ENCODE measurements at places on chromosomes 11 and 22.

DNA sequence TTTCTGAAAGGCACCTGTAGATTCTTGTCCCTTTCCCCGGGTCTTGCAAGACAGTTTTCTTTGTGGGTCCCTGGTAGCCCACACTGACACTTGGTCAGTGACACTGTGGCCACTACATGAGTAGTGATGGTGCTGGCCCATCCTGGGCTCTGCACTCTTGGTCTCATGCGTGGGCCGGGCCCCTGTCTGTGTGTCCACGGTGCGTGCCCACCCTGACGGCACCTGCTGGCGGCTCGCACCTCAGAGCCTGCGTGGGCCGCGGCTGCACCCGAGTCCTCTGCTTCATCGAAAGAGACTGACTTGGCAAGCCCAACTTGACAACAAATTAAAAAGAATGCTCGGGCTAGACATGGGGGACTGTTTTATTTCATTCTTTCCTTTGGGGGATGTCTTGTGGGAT is 37.5 kb downstream of the ADAMTS15 start:
- no peak for DNase-seq

- peak; percentile 25 for DNase-seq
Measured at GRCh38 chr22:19448076-19448607, 631 bp upstream of the C22orf39 start.

- no peak for DNase-seq
Measured at GRCh38 chr11:12989428-12990161, 19.5 kb upstream of the RASSF10 start.

- DNase-seq = no peak
Measured at GRCh38 chr11:69508974-69509373, 27.5 kb downstream of the LINC01488 start.

- DNase-seq = no peak
Measured at GRCh38 chr11:127639916-127640315, 639.3 kb upstream of the KIRREL3 start.

GRCh38 chr22:30297991-30298701 is 8.8 kb upstream of the CASTOR1 start:
- no peak for DNase-seq

DNA sequence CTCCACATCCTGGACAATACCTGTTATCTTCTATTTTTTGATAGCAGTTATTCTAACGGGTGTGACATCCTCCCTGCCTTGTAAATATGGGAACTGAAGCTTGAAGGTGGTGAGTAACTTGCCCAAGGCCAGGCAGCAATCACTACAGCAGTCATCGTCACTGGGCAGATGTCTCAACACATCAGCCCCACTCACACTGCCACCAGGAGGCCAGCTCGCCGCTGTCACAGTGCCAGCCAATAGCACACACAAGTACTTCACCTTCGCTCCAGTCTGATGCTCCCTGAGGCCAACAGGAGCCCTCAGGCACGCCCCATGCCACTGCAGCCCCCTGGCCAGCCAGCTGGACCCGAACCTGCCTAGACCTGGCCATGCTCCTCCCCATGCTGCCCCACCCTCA is 4.9 kb upstream of the TTLL1 start:
- no peak for DNase-seq

DNA sequence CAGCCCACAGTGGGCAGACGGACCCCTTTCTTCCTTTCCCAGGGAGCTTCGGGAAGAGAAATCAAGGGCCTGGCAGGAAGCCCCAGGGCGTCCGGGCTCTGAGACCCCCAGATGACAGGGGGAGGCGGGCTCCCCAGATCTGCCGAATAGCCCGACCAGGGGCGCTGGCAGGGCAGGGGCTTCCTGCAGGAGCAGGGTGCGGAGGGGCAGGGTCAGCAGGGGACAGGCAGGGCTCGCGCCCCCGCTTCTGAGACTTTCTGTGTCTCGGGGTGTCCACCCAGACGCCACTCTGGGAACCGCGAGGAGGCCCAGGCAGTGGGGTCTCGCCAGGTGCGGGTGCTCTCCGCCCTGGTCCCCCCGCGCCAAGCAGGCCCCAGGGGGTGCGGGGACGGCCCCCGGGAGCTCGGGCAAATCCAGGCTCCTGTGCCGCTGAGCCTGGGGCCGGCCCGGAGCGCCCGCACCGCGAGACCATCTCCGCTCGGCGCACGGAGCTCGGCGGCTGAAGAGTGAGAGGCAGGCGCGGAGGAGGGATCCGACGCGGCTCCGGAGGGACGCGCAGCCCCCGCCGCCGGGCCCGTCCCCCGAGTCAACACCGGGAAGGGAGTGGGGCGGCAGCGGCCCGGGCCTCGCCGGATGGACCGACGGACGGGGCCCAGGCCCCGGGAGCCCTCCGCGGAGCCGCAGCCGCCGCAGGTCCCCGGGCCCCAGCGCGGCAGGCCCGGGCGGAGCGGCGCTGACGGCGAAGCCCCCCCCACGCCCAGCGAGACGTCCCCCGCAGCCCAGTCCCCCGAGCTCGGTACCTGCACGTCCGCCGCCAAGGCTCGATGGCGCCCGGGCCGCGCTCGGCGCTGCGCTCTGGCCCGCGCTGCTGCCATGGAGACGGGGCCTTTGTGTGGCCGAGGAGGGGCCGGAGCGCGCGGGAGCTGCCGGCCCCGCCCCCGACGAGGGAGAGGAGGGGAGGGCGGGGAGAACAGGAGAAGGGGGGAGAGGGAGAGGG is at the start of gene PLXNB2:
Gene PLXNB2, minus strand, starts transcription at position 894 of the 997 bp plus-strand sequence. CDS start 17,062 bp downstream, outside the sequence.
- DNase-seq = peak; percentile 36

DNA sequence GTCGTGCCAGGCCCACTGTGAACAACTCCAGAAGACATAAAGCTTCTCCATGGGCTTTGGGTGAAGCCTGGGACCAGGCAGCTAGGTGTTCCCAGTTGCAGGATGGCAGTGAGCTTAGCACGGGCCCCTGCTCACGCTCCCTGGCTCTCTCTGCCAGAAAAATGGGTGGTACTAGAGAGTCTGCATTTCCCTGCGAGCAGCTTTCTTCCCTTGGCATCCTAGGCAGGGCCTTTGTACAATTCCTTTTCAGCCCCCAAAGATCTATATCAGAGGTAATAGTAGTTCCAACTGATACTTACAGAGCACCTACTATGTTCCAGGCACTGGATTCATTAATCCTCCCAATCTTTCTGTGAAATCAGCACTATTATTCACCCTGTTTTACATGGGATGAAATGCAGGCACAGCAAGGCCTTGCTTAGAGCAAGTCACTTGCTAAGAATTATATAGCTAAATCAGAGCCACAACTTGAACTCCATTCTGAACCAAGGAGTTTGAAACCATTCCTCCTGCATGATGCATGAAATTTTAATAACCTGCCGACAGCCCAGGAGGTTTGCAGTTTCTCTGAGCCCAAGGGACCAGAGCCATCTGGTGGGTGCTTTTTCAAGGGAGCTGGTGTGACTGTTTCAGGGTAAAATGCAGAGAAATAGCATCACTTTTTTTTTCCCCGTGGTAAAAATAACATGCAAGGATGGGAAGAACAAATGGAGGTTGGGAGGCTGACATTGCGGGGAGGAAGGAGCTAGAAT is 22.7 kb downstream of the NAV2 start:
- no peak for DNase-seq

GRCh38 chr11:14764579-14765527 is 121.2 kb downstream of the PDE3B start:
- DNase-seq = peak; percentile 70

DNA sequence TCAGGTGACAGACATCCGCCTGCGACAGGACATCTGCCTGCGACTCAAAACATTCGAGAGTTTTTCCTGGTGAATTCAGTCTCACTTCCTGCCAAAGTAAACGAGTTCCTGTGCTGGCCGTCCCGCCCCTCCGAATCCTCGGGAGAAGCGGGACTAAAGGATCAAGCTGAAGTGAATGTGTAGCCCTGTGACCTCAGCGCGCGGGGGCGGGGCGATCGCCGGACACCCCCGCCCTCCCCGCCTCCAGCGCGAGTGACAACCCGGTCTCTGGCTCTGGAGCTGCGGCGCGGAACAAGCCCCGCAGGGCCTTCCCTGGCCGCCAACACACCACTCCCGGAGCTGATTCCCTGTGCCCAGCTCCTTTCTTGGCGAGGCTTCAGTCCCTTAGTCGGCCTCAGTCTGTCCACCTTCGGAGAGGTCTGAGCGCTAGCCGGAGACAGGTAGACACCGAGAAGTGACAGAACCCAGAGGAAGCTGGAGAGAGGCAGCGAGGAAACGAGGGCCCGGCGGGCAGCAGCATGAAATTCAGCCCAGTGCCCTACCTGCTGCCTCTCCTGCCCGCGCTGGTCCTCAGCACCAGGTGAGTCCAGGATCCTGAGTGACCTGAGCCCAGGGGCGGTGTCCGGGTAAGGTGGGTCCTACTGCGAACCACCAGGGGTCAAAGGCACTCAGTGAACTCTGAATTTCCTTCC is 766.4 kb upstream of the LUZP2 start:
- no peak for DNase-seq

GRCh38 chr11:8636127-8636526 is 42.1 kb upstream of the STK33 start:
- no peak for DNase-seq

DNA sequence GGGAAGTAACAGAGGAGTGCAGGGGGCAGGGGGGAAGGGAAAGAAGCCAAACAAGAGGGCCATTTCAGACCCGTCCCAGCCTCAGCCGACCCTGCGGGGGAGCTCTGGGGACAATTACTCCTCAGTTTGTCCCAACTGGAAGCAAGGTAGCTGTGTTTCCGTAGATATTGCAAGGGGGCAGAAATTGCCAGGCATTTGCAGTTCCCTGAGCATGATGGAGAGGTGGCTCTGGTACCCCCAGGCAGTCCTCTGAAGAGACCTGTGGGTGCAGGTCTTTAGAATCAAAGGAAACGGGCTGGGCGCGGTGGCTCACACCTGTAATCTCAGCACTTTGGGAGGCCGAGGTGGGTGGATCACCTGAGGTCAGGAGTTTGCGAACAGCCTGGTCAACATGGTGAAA is 13.8 kb upstream of the JAM3 start:
- DNase-seq = no peak

GRCh38 chr11:131606811-131607335 is 236.5 kb downstream of the NTM start:
- DNase-seq = no peak

GRCh38 chr11:119783466-119784400 is 54.7 kb upstream of the NECTIN1 start:
- no peak for DNase-seq

DNA sequence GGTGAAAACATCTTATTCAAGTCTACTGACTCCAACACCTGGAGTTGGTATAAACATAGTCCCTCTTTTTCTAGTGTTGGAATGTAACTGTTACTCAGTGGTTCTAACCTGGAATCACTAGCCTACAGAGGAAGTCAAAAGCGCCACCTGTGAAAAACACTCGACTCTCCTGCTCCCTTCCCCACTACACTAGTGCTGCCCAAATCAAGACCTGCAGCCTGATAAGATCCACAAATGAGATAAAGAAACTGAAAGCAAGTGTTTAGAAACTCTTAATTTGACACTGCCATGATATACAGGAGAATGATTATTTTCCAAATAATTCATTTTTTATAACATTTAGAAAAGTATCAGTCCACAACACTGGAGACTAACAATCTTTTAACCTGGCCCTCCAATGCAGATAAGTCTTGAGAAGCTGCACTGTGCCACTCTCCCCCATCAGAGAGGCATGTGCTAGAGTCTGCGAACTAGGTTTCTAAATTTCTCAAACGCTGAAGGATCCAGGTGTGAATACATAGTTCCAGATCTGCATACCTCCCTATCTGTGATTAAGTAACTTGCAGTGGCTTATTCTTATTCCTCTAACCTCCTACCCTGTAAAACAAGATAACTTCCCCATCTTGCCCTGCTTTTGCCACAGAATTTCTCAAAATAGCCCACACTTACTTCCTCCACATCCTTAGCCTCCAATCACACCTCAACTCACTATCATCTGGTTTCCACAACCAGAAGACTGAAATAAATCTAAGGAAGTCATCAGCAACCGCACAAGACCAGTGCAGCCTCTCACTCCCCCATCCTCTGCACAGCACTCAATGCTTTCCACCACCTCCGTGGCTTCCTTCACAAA is 88.1 kb downstream of the RRAS2 start:
- DNase-seq = peak; percentile 37
